ENCODE measurements at places on chromosomes 12 and 14.

DNA sequence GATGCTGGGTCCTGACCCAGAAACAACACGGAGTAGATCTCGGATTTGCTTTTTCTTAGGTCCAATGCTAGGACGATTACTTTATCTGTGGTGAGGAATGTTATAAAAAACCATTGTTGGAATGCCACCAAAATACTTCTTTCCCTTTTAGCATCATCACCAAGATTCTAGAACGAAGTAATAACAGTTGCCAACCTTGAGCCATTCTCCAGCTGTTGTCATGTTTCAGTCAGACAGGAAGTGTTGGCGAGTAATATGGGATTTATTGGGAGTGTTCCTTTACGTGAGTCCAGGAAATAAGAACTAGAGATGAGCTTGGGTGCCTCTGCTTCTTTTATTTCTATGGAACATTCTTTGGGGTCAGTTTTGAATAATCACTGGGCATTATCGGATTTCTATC is 892.9 kb downstream of the DIO2 start:
- DNase-seq, result no peak

DNA sequence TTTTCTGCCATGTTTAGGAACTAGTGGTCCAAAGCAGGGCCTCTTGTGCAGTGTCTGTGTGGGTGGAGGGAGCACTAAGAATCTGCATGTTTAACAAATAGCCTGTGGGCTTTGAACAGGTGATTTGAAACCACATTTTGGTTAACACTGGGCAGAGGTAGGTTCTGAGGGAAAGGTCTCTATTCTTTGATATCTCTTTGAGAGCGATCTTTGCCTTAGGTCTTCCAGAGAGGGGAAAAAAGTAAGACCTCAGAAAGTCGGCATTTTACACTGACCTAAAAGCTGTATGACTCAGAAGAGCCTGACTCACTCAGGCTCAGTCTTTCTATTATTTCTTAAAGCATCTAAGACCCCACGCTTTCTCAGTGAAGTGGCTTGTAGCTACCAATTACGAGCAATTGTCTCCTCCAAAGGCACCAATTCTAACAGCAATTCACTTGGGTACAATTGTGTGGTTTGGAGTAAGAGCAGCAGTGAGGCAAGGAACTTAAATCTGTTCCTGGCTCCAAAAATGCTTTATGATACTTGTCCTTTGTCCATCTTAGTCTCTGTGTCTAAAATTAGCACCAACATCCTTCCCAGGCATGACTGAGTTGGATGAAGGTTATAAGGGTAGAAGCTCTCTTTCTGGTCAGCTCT is 8.8 kb downstream of the EIF2B2 start:
- DNase-seq, result no peak

DNA sequence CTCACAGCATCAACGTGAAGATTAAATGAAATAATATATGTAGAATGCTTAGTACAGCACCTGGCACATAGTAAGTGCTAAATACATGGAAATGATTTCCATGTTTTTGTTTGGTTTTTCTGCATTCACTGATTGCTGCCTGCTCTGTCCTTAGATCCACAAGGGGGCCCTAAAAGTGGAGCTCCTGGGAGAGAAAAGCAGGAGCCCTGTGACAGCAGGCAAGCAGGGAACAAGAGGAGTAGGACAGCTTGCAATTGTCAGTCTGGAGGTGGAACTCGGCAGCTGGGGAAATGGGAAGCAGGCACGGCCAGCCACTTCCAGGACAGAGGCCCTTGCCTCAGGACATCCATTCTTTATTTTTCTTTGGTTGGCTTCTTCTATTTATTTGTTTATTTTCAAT is 292.9 kb downstream of the BMP4 start:
- no peak for DNase-seq

GRCh38 chr14:50758945-50759344 is 72.0 kb downstream of the NIN start:
- DNase-seq, result no peak

DNA sequence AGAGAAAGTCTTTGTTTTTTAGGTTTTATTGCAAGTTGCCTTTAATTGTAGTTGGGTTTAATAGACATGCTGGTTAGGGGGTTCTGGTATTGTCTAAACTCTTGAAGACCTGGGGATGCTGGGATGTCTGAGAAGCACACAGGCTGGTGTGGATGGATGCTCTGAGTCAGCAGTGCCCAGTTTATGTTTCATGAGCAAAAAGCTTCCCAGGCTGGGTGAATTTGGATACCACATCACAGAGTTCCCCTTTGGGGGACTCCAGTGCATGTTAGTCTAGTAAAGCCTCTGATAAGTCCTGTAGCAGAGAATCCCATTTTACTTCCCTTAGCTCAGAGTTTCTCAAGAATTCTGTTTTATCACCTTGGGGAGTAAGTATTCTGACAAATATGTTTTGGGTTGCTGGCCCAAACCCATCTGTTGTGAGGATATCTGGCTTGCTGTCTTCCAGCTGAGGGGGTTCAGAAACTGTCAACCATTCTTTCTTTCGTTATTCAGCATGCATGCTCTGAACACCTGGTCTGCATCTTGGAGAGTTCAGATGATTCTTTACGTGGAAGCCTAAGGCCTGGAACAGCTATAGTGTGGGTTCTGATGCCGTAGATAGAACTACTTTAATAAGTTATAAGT is 509.1 kb downstream of the VRK1 start:
- no peak for DNase-seq

- no peak for DNase-seq
Observed at GRCh38 chr14:35617500-35617899, 83.5 kb downstream of the INSM2 start.

- peak; percentile 87 for DNase-seq
Observed at GRCh38 chr14:55180434-55180833, 11.0 kb downstream of the DLGAP5 start.

DNA sequence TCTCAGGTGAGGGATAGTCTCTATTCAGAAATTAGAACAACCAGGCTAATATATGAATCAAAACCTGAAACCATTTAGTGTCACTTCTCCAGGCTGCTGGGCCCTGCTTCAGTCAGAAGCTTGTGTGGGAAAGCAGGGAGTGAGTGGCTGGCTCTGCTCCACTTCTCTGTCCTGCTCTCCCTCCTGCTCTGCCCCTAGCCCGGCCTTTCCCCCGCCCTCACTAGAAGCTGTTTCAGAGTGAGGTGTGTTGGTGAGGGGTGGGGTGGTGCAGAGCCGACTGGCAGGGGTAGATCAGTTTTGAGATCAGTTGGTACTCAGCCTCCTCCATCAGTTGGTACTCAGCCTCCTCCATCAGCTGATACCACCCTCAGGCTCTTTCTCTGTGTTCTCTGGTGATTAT is 7.0 kb upstream of the PPP1R1A start:
- DNase-seq, result no peak

Measured in DMS79 (cell line).